ENCODE measurements at places on chromosomes 5 and 9.

DNA sequence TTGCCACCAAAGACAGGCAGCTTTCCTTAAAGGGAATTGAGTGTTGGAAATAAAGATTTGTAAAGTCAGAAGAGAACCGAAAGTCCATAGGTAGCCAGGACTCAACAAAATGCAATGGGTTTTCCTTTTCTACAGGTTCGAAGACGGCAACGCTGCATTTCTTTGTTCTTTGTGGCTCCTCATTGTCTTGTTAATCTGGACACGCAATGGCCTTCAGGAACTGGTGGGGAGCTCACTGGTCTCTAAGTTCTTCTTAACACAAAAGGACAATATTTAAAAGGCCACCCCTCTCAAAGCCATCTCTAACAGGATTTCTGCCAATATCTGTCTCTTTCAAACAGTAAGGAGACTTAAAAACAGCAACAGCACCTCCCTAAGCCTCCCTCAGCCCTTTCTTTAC is 170.6 kb downstream of the RMI1 start:
- no peak for DNase-seq

GRCh38 chr9:134060546-134060945 is 7.3 kb downstream of the BRD3 start:
- no peak for DNase-seq

DNA sequence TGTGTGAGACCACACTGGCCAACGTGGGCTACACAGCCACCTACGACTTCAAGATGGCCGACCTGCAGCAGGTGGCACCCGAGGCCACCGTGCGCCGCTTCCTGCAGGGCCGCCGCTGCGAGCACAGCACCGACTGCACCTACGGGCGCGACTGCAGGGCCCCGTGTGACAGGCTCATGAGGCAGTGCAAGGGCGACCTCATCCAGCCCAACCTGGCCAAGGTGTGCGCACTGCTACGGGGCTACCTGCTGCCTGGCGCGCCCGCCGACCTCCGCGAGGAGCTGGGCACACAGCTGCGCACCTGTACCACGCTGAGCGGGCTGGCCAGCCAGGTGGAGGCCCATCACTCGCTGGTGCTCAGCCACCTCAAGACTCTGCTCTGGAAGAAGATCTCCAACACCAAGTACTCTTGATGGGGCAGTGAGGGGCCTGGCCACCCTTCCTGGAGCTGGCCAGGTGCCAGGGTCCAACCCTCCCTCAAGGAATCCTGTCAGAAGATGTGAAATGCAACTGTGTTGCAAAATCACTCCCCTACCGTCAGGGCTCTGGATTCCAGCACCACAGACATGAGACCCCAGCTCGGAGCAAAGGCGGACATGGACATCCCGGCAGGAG is 11.1 kb downstream of the DIPK1B start:
- no peak for DNase-seq

DNA sequence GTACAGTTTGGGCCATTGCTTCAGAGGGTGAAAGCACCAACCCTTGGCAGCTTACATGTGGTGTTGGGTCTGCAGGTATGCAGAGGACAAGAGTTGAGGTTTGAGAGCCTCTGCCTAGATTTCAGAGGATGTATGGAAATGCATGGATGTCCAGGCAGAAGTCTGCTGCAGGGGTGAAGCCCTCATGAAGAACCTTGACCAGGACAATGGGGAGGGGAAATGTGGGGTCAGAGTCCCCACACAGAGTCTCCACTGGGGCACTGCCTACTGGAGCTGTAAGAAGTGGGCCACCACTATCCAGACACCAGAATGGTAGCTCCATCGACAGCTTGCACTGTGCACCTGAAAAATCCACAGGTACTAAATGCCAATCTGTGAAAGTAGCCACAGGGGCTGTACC is 113.6 kb upstream of the SPATA31C2 start:
- no peak for DNase-seq

GRCh38 chr5:149370878-149371277 is 8.2 kb downstream of the IL17B start:
- DNase-seq: no peak

- DNase-seq: no peak
These were observed 602.1 kb downstream of the PSAT1 start for GRCh38 chr9:78899006-78899405.

DNA sequence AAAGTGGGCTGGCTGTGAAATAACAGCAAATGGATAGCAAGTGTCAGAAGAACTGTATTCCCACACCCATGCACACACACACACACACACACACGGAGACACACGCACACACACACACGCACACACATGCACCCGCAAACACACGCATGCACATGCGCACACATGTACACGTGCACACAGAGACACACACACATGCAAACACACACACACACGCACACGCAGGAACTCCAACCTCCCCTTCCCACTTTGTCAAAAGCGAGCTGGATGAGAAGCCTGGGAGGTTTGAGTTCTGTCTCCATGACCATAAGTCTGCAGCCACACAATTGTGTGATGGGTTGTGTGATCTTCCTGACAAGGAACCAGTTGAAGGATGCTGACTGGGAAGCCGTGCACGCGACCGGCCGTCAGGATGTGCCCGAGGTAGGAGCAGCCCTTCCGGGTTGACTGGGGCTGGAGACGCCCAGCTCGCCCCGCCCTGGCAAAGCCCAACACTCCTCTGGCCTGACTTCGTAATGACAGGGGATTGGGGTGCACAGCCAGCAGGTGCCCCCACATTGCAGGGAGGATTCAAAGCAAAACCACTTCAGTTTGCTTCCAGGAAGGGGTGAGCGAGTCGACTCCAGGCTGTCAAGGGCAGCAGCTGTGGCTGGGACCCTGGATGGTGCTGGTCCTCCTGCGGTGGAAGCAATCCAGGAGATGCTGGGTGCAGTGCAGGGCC is 29.3 kb upstream of the NKD2 start:
- no peak for DNase-seq

- no peak for DNase-seq
These were observed 193.0 kb upstream of the MAP1B start for GRCh38 chr5:71914281-71914680.

GRCh38 chr5:148740966-148741742 is 85.3 kb upstream of the ADRB2 start:
- DNase-seq: peak; percentile 38

- no peak for DNase-seq
These were observed 92.4 kb upstream of the CAST start for GRCh38 chr5:96569770-96570169.

GRCh38 chr9:88033359-88033702 is 59.0 kb upstream of the CDK20 start:
- DNase-seq: no peak

Measured in H4 (cell line).